ENCODE measurements at places on chromosomes 16 and 17. TPM values are rescaled to one million over a fixed set of nuclear protein-coding genes. Genes with fewer than 3 reads are reported as not detected.
A peak's percentile ranks its signal among the peaks of the same experiment; 100 is the strongest.

GRCh38 chr17:80811181-80812105 lies 180.2 kb upstream of the CHMP6 start:
- H3K4me1 ChIP-seq, result no peaks in the 10 kb centered on the region
- H3K4me3 ChIP-seq, result no peak overlapping the region
- no peak for DNase-seq
- no peak overlapping the region for H3K27ac ChIP-seq
- no peaks in the 10 kb centered on the region for H3K27me3 ChIP-seq
- peaks cover 11% of the 10 kb centered on the region for H3K36me3 ChIP-seq

GRCh38 chr17:72363089-72363610 lies 242.3 kb downstream of the SOX9 start:
- peaks cover 41% of the 10 kb centered on the region for H3K4me1 ChIP-seq
- H3K36me3 ChIP-seq, result peaks cover 4% of the 10 kb centered on the region
- DNase-seq, result no peak

- no peak for DNase-seq
- no peak overlapping the region for H3K4me3 ChIP-seq
- no peaks in the 10 kb centered on the region for H3K36me3 ChIP-seq
- peaks cover 96% of the 10 kb centered on the region for H3K27me3 ChIP-seq
- H3K4me1 ChIP-seq, result no peaks in the 10 kb centered on the region
- H3K27ac ChIP-seq, result no peak overlapping the region
Measured at GRCh38 chr17:46894476-46895151, 28.3 kb upstream of the GOSR2 start.

- H3K4me1 ChIP-seq, result no peaks in the 10 kb centered on the region
- H3K4me3 ChIP-seq, result no peak overlapping the region
- no peaks in the 10 kb centered on the region for H3K27me3 ChIP-seq
- H3K36me3 ChIP-seq, result peaks cover 22% of the 10 kb centered on the region
- H3K27ac ChIP-seq, result no peak overlapping the region
- no peak for DNase-seq
Measured at GRCh38 chr16:27222249-27223225, 19.2 kb downstream of the KDM8 start.

GRCh38 chr16:59193637-59194036 lies 459.5 kb upstream of the GOT2 start:
- no peaks in the 10 kb centered on the region for H3K27me3 ChIP-seq
- no peak overlapping the region for H3K27ac ChIP-seq
- no peaks in the 10 kb centered on the region for H3K36me3 ChIP-seq
- no peak overlapping the region for H3K4me3 ChIP-seq
- H3K4me1 ChIP-seq, result no peaks in the 10 kb centered on the region

DNA sequence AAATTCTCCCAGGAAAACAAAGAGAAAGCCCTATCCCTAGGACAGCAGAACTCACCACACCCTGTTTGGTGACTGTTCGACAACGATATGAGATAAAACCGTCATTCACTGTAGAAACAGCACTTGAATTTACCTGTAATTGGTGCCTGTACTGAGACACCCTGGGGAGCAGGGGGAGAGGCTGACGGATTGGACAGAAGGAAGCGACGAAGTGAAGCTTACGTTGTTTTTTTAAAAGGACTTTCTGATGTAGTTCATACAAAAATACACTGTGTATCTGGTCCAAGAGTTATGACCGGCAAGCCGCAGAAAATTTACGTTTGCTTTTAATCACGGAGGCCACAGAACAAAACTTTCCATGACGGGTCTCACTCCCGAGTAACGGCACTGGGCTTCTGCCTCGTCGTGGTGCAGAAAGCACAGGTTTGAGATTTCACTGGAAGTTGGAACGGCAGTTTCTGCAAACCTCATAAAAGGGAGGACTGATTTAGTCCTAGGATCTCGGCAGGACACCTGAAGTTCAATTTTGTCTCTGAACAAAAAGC lies 9.7 kb downstream of the NXN start:
- no peaks in the 10 kb centered on the region for H3K36me3 ChIP-seq
- DNase-seq, result no peak
- peaks cover 6% of the 10 kb centered on the region for H3K4me1 ChIP-seq
- H3K27me3 ChIP-seq, result no peaks in the 10 kb centered on the region
- no peak overlapping the region for H3K27ac ChIP-seq

GRCh38 chr16:82240111-82240510 lies 70.1 kb upstream of the MPHOSPH6 start:
- no peak for DNase-seq
- no peaks in the 10 kb centered on the region for H3K4me1 ChIP-seq
- H3K4me3 ChIP-seq, result no peak overlapping the region
- no peaks in the 10 kb centered on the region for H3K36me3 ChIP-seq
- peaks cover 87% of the 10 kb centered on the region for H3K27me3 ChIP-seq

- no peaks in the 10 kb centered on the region for H3K4me1 ChIP-seq
- H3K4me3 ChIP-seq, result no peak overlapping the region
- DNase-seq, result no peak
- no peak overlapping the region for H3K27ac ChIP-seq
- H3K27me3 ChIP-seq, result no peaks in the 10 kb centered on the region
Measured at GRCh38 chr17:61532826-61533225, 58.2 kb downstream of the NACA2 start.

- no peaks in the 10 kb centered on the region for H3K36me3 ChIP-seq
- H3K4me1 ChIP-seq, result no peaks in the 10 kb centered on the region
- no peak overlapping the region for H3K27ac ChIP-seq
- H3K4me3 ChIP-seq, result no peak overlapping the region
- no peaks in the 10 kb centered on the region for H3K27me3 ChIP-seq
Measured at GRCh38 chr16:6678586-6678985, 654.1 kb upstream of the RBFOX1 start.

Gene GP1BA
- not detected for total RNA-seq

- peak; percentile 49 for DNase-seq
- peaks cover 36% of the 10 kb centered on the region for H3K36me3 ChIP-seq
- peak overlapping the region; percentile 17 for H3K4me3 ChIP-seq
- no peak overlapping the region for H3K27ac ChIP-seq
Measured at GRCh38 chr17:82031885-82032627, 578 bp downstream of the RAC3 start.

- H3K27me3 ChIP-seq, result peaks cover 40% of the 10 kb centered on the region
- H3K4me3 ChIP-seq, result no peak overlapping the region
- no peaks in the 10 kb centered on the region for H3K36me3 ChIP-seq
- no peak overlapping the region for H3K27ac ChIP-seq
Measured at GRCh38 chr17:33266611-33267010, 26.5 kb downstream of the ASIC2 start.

- no peak overlapping the region for H3K4me3 ChIP-seq
- DNase-seq, result no peak
- H3K36me3 ChIP-seq, result peaks cover 28% of the 10 kb centered on the region
- no peaks in the 10 kb centered on the region for H3K27me3 ChIP-seq
- peaks cover 38% of the 10 kb centered on the region for H3K4me1 ChIP-seq
- no peak overlapping the region for H3K27ac ChIP-seq
Measured at GRCh38 chr16:53057658-53058057, 2.9 kb downstream of the CHD9 start.

DNA sequence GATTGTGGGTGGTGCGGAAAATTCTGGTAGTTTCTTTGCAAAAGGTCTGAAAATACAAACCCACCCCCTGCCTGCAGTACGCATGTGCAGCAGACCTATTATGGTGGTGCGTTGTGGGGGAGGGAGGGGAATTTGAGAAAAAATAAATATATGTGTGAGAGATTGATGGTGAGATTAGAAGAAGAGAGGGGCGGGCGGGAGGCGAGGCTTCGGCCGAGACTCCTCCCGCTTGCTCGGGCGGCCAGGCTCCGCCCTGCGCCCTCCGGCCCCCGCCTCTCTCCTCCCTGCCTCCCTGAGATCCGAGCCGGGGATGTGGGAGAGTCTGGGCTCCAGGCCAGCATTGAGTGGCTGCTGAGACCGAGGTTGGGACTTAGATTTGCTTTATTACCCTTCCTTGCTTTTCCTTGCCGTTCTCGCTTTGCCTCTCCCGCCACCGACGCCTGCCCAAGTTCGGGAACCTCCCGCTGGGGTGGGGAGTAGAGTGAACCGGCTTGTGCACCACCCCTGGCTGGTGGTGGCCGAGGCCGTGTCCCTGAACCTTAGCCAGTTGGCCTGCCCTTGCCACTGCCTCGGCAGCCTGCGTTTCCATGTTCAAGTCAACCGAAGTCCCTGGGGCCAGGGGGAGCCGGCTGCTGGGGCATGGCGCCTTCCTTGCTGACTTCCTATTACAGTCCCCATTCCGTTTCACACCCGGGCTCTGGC lies 956 bp upstream of the CHD3 start:
- peaks cover 17% of the 10 kb centered on the region for H3K36me3 ChIP-seq
- H3K4me1 ChIP-seq, result peaks cover 8% of the 10 kb centered on the region
- H3K27ac ChIP-seq, result no peak overlapping the region
- DNase-seq, result peak; percentile 85
- no peak overlapping the region for H3K4me3 ChIP-seq

DNA sequence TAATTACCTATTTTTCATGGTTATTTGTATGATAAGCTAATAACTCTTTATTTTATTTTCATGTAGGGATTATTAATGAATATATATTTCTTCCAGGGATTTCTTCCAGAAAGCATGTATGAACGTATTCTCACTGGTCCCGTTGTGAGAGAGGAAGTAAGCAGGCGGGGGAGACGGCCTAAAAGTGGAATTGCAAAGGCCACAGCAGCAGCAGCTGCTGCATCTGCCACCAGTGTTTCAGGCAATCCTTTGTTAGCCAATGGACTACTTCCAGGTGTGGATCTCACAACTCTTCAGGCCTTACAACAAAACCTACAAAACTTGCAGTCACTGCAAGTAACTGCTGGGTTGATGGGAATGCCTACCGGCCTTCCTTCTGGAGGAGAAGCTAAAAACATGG lies 110.3 kb upstream of the RBL2 start:
- H3K27me3 ChIP-seq, result no peaks in the 10 kb centered on the region
- H3K4me3 ChIP-seq, result no peak overlapping the region
- H3K36me3 ChIP-seq, result peaks cover 6% of the 10 kb centered on the region

Gene SCGB1C2
- not detected for total RNA-seq

DNA sequence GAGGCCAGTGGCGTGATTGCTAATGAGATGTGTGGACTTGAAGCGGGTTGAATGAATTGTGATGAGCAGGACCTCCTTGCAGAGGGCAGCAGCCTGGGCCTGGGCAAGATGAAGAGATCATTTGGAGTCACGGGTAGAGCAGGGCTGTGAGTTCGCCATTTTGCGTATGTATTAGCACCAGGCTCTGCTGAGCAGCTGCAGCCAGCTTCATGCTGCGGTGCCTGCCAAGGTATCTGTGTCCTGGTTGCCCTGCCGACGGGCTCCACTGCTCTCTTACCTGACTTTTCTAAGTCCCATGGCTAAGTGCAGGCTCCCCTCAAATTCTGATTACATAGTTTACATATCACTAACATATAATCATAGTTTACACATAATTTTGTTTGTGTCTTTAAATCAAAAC lies 295.7 kb downstream of the SNX29 start:
- H3K4me3 ChIP-seq, result no peak overlapping the region
- H3K27ac ChIP-seq, result no peak overlapping the region
- no peak for DNase-seq
- H3K4me1 ChIP-seq, result no peaks in the 10 kb centered on the region

Data from Calu3 (cell line).